ENCODE measurements at places on chromosomes 1 and 21.

GRCh38 chr1:213519098-213519497 is 468.1 kb downstream of the RPS6KC1 start:
- DNase-seq: no peak

DNA sequence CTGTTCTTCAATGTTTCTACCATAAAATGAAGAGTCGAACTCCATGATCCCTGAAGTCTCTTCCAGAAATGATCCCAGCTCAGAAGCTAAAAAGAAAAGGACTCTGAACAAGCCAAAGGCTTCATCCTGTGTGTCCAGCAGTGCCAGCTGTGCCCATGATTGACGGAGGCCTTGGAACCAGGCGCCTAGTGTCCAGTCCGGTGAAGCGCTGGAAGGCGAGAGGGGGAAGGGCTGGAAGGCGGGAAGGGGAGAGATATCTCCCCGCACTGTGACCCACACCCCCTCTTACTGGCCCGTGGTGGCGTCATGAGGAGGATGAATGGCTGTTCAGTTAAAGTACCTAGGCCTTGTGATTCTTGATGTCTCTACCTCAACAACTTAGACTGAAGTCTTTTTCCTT is 10.4 kb upstream of the PLEKHA6 start:
- no peak for DNase-seq

GRCh38 chr1:181310560-181310959 is 172.8 kb upstream of the CACNA1E start:
- DNase-seq: no peak

DNA sequence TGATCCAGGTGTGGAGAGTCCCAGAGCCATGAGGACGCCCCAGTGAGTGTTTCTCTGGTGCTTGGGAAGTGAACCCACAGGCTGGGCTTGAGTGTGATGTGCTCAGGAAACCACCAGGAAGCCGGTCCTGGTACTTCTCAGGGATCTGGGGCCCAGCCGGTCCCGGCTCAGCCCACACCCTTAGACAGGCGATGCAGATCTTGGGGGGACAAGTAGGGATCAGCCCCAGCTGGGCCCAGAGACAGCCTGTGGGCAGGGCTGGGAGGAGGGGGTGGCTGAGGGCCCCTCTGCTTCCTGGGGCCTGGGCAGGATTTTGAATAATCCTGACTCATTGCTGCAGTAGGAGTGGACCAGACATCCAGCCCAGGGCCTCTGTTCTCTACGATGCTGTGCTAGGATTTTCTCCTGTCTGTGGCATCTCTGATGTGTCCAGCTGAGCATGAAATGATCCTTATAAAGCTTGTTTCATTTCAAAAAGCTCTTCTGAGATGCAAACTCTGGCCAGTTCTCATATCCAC is 698.0 kb downstream of the PTPRU start:
- DNase-seq: no peak

- DNase-seq: no peak
Observed at GRCh38 chr21:36630485-36631206, 68.3 kb upstream of the SIM2 start.

- DNase-seq: no peak
Observed at GRCh38 chr21:41182547-41182946, 14.6 kb downstream of the BACE2 start.

GRCh38 chr1:194102607-194103006 is 916.2 kb upstream of the B3GALT2 start:
- DNase-seq: no peak

DNA sequence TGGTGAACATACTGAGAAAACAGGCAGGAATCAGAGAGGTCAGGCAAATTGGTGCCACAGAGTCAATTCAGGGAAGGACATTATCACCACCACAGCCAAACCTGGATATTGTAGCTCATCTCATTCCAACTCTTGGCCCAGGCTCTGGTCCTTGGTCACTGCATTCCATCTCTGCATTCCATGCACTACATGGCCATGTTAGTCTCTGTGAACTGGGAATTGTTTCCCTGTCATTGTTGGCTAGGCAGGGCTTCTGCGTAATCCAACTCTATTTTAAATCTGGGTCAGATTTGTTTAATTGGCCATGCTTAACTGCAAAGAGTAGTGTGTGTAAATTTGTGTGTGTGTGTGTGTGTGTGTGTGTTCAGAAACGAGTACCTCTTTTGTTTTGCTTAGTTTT is 837.6 kb upstream of the ADAMTS5 start:
- DNase-seq: no peak

DNA sequence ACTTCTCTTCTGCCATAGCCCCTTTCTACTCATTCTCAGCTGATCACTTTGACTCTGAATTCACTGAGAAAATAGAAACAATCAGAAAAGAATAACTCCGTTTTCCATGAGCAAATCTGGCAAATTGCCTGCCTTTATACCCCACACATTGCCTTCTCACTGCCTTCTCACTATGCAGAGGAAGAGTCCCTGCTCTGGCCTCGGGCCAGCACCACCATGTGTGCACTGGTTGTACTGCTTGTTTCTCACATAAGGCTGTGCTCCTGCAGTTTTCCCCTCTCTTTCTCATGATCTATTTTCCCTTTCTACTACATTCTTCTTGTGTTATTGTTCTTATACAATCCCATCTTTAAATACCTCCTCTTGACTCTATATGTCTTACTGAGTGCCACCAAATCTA is 2.3 kb upstream of the HMGCS2 start:
- DNase-seq: no peak

DNA sequence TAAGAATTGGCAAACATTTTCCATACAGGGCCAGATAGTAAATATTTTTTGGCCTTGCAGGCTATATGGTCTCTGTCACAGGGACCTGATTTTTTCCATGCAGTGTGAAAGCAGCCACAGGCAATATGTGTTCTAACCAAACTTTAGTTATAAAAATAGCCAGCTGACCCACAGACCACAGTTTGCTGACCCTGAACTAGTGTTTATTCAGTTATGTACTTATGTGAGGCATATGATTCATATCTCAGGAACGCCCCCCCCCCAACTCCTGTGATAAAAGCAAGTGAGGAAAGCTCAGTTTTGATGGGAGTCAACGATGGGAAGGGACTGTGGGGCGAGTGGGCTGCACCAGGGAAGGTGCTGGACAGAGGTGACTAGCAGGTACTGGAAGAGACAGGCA is 80.1 kb downstream of the HMGB4 start:
- DNase-seq: no peak

DNA sequence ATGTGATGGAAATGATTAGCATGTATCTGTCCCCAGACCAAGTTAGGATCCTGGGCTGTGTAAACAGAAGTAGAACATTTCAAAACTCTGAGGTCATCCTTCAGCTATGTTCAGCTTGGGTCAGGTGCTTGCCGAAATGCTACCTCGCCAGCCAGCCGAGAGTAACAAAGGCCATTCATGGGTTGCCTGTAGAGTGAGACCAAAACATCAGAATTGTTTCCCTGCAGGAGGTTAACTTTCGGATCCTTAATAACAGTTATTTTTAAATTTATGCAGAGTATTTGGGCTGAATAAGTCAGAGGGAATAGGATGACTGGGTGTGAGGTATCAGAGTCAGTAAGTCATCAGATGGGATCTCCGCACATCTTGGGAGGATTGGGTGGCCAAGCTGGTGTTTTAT is 35.6 kb downstream of the SMYD2 start:
- no peak for DNase-seq

DNA sequence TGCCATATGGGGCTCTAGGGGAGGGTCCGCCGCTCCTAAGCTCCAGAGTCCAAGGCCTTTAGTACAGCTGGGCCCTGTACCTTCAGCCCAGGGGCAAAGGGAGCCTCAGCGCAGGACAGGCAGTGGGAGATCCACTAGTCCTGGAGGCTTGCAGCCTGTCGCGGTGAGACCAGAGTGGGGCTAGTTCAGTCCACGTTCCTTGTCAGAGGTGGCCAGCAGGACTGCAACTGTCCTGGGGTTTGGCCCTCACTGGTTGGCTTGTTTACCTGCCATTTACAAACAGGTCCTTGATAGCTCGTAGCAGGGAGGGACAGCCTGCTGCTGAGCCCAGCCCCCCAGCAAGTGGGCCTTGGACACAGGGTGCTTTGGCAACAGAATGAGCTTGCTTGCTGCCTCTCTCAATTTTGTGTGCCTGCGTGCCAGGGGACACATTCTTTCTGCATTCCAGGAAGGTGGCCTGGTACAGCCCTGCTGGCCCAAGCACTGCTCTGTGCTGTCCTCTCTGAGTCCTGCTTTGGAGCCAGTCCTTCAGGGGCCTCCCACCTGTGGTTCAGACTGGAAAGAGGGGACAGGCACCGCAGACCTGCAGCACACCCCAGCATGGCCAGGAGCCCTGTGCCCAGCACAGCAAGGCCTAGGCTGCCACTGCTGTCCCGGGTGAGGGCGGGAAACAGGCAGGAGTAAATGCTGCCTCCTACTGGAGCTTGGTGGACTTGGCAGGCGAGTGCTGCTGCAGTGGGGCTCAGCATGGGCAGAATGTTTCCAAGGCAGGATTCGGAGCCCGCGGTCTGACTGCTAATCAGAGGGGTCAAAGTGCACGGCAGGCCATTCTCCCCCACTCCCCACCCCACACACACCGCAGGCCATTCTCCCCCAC is 15.2 kb downstream of the H6PD start:
- DNase-seq: no peak

DNA sequence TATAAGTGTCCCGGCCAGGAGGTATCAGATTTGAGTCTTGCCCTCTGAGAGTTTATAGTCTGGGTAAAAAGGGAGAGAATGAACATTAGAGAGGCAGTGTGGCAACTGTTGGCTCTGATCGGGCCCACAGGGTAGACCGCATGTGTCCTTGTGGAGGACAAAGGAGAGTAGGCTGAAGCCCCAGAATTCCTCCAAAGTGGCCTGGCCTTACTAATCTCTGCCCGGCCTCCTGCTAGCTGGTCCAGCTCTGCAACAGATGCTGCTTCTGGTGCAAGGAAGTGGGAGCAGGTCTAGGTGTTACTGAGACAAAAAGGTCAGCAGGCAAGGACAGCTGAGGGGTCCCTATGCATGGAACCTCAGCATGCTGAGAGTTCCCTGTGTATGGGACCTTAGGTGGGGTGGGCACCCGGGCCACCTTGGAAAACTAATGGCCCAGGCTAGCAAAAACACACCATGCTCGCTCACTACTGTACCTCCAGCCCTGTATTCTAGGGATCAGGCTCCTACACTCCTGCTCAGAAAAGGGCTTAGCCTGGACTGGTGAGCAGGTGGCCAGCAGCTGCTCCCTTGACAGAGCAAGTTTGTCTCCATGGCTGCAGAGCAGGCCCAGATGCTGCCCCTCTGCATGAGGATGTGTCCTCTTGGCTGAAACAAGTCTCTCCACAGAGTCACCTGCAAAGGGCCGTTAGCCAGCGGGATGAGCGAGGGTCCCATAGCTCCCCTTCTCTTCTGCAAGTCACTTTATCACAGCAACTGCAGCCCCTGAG is 30.3 kb upstream of the RGS16 start:
- DNase-seq: no peak

DNA sequence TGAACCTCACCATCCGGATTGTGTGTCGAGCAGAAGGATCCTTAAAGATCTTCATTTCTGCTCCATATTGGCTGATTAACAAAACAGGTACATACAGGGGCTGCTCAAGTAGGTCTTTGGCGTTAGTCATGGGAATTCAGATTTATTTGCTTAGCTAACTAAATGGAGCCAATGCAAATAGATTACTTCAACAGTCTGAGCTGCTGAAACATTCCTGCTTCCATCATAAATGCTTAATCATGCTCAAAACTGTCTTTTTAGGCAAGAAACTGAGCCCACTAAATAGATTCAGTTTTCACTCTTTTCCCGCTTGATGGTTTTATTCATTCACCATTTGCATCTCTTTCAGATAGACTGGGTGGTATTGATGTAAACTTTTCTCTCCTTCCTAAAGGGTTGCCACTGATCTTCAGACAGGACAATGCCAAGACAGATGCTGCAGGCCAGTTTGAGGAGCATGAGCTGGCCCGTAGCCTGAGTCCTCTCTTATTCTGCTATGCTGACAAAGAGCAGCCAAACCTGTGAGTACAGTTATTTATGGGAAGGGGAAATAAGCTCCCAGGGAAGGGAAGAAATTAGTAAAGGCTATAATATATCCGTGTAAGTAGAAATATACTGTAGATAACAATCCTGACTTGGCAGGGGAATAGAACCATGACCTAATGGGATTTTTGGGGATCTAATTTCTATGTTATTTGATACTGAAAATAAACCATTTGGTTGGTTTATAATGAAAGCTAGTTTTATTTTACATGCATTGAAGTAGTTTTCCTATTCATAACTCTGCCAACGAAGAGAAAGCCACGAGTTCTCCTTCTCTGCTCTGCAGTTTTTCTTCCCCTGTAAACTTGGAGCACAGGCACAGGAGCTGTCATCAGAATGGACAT is 126.4 kb downstream of the VPS13D start:
- DNase-seq: no peak

- no peak for DNase-seq
Observed at GRCh38 chr21:44337941-44338895, 972 bp downstream of the CFAP410 start.

DNA sequence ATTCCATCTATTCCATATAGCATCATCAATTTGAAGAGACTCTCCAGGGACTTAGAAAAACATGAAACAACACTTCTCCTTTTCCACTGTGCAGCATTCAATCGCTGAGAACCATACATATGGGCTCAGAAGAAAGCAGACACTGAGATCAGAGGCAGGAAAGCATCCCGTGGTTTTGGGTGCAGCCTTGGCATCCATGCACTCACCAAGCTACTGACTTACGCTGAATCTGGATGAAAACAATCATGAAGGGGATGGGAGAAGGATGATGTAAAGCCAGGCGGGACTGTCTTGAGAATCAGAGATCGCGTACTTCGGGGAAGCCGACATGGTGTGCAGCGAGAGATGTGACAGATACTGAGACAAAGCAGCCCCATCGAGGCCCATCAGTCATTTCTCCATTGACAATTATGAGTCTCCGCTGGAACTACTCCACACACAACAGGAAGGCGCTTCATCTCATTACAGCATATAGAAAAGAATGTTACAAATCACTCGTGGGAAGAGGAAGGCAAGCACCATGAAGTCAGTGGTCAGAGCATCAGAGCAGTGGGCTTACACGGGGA is 2.3 kb upstream of the TIAM1 start:
- no peak for DNase-seq

- DNase-seq: no peak
Observed at GRCh38 chr1:160453443-160453842, 53.1 kb downstream of the VANGL2 start.

DNA sequence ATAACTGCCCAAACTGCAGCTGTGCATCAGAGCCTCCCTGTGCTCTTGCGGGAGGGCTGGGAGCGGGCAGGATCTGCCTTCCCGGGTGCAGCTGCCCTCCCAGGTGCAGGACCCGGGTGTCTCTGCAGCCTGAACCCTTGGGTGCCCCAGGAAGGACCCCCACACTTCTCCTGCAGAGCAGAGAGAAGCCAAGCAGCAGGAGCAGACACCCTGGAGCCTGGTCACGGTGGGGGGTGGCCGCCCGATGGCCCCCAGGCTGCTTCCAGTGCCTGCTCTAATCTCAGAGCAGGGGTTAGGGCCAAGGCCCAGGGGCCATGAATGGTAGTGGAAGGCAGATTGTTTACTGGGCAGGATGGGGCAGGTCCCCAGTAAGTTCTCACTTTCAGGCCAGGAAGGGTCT is 83.0 kb downstream of the RHOU start:
- no peak for DNase-seq

Measured in GOT3 (cell line).